ENCODE measurements at places on chromosomes 16 and 17.

GRCh38 chr17:413706-414380 is 61.2 kb upstream of the RPH3AL start:
- DNase-seq, result no peak

- peak; percentile 16 for DNase-seq
Measured at GRCh38 chr17:4498461-4499397, at the start of gene SPNS2. TSS of gene SPNS2 (plus strand) at chr17:4498881. CDS start at chr17:4499048, 167 bp downstream.

GRCh38 chr17:7432296-7432695 is 2.9 kb upstream of the TMEM102 start:
- DNase-seq, result no peak

DNA sequence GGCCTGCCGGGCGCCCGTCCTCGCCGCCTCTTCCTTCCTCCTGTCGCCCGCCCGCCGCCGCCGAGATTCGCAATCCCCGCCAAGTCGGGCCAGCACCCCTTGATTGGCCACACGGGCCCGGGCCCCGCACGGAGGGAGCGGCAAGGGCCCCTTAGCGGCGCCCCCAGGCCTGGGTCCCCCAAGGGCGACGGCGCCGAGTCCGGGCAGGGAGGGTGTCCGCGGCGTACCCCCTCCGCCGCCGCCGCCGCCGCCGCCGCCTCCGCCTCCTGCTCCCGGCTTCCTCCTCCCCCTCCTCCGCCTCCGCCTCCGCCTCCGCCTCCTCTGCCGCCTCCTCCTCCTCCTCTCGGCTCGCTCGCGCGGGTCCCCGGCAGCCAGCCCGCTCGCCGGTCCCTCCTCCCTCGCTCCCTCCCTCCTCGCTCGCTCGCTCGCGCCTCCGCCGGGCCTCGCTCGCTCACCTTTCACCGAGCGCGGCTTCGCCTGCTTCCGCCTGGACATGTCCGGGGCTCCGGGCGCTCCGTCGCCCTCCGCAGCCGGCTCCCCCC is 561 bp downstream of the ZNF423 start:
- no peak for DNase-seq

DNA sequence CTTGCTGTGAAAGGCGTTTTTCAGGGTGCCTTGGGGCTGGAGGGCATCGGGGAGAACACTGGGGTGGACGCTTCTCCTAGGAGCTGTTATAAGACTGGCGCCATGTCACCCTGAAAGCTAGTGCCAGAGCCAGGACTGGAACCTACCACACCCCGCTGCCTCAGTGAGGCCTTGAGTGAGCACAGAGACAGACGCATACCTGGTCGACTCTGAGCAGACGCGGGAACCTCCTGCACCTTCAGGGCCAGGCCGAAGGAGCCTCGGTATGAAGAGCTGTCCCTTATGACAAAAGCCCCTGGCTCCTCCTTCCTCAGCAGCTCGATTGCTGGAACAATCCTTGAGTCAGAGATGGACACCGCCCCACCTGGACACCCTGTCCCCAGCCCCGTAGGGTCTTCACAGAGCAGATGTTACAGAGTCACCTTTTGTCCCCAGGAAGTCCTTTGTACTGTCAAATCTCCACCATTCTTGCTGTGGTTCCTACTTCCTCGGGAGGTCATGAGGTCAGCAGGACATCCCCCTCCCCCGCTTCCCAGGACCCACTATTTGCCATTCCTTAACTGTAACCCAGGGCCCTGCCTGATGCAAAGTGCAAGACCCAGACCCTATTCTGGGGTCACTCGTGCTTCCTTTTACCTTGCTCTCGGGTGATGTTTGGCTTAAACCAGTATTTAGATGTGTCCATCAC is 17.0 kb downstream of the TNS4 start:
- DNase-seq, result no peak

- no peak for DNase-seq
Measured at GRCh38 chr16:58325941-58326340, 31.1 kb upstream of the PRSS54 start.

DNA sequence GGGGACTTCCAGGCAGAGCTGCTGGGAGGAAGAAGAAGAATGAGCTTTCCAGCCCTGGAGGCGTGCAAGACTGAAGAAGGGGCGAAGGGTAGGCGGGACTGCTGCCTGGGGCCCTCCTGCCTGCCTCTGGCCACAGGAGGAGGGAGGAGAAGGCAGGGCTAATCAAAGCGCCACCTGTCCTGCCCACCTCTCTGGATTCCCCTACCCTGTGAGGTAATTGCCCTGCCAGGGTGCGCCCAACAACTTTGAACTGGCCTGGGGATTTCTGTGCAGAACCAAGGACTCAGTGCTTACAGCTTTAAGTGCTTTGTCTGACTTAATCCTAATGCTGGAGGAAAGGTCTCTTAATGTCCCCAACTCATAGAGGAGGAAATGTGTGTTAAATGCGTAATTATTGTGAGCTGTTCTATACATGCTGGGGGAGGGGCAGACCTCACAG is at the start of gene NOXO1:
NOXO1 (minus strand) TSS at position 72 of the 439 bp plus-strand sequence. CDS start 290 bp downstream, outside the sequence.
- no peak for DNase-seq

DNA sequence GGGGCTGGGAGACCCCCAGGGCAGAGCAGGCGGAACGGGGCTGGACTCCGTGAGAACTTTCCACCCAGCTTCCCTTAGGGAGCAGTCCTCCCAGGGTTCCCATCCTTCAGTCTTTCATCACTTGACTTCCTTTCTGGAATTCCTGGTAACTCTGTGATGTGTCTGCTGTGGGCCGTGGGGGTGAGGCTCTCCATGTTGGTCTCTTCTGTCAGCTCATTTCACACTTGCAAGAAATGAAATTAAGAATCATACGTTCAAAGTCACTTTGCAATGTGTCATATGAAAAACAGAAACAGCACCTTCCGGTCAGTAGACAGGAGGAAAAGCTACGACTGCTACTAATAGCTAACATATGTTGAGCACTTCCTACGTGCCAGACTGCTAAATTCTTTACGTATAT is 5.4 kb upstream of the BBS2 start:
- no peak for DNase-seq

GRCh38 chr16:89449726-89450335 is 40.5 kb downstream of the ANKRD11 start:
- DNase-seq, result no peak

DNA sequence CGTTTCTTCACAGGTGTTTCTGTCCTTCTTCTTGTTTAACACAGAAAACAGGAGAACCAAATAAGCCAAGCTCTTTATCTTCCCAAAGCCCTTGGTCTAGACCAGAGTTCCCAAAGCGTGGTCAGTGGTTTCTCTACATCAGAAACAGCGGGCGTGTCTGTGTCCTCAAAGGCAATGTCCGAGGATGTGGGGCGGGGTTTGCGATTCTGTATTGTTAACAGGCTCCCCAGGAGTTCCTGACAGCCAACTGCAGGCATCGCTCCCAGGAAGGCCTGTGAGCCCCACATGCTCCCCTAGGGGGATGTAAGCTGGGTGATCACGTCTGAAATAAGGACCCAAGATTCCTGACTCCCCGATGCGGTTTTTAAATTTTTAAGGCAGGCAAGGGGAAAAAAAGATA is 28.4 kb upstream of the SLC25A19 start:
- DNase-seq, result no peak
